ENCODE measurements at places on chromosomes 5 and 9.

- no peak for DNase-seq
These were observed 32.0 kb upstream of the TMED7 start for GRCh38 chr5:115657881-115658233.

DNA sequence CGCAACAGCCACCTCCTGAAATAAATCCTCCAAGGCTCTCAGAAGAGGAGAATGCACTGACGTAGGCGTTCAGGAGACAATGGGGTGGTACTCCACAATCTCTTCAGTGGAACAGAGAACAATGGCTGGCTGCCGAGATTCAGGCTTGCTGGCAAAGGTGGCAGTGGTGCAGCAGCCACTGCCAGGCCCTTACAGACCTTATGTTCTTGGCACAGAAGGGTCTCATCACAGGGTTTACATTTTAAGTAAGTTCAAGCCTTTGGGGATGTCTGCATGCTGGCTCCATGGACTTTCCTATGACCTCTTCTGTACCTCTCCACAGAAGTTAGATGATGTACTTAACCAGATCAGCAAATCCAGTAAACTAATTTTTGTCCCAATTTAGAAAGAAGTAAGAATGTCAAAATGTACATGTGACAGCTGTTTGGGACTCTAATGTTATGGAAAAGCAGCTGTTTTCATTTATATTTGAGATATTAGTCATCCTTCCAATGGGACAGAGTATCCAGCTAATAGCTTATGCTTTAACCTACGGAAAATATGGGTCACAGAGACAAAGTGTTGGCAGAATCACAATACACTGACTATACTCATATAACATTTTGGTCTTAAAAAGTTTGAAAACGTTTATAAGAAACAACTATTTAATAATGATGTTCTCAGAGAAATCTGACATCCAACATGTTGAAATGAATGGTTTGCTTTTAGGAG, 180.9 kb downstream of the MAPKAP1 start:
- no peak for DNase-seq

GRCh38 chr5:530001-530955, 6.0 kb upstream of the SLC9A3 start:
- no peak for DNase-seq

GRCh38 chr5:173675287-173675996, 59.0 kb upstream of the BOD1 start:
- no peak for DNase-seq

DNA sequence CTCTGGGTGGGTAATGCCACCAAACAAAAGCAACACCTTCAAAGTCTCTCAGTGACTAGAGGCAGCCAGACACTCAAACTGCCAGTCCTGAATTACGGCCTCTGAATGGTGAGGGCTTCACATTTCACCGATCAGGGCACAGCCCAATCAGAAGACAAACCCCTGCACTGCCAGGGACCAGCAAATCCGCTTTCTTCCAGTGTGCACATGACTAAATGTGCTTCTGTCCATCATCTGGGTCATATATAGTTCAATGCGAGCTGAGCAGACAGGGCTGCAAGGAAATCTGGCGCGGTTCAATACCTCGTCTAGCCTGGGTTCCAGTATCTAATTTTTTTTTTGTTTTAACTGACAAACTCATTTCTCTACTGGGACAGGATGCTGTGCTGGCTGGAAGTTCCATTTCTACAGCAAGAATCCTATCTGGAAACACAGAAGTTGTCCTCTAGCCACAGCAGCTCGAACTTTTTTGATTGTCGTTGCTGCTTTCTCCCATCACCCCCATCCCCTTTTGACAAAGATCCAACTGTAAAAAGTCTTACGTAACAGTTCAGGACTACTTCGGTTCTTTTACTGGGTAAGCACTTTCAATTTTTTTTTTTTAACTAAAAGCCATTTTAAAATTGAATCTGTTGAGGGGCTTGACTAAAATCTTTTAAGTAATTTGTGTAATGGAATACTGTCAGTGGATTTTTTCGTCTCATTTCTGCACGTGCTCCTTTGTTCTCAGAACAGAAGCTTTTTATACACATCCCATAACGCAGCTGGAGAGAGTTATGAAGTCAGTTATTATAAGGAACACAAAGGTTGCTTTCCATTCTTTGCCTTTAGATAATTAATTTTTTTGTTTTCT, 112.7 kb downstream of the NR6A1 start:
- no peak for DNase-seq

- no peak for DNase-seq
These were observed 698 bp downstream of the NFX1 start for GRCh38 chr9:33291031-33291397.

GRCh38 chr5:126443374-126443851, 20.2 kb downstream of the GRAMD2B start:
- no peak for DNase-seq

GRCh38 chr9:113178087-113178486, 27.3 kb downstream of the SLC31A2 start:
- DNase-seq: no peak

GRCh38 chr5:125057912-125058826, 311.7 kb upstream of the ZNF608 start:
- DNase-seq: no peak

- DNase-seq: no peak
These were observed 43.4 kb downstream of the PPP1R2B start for GRCh38 chr5:156893517-156893916.

DNA sequence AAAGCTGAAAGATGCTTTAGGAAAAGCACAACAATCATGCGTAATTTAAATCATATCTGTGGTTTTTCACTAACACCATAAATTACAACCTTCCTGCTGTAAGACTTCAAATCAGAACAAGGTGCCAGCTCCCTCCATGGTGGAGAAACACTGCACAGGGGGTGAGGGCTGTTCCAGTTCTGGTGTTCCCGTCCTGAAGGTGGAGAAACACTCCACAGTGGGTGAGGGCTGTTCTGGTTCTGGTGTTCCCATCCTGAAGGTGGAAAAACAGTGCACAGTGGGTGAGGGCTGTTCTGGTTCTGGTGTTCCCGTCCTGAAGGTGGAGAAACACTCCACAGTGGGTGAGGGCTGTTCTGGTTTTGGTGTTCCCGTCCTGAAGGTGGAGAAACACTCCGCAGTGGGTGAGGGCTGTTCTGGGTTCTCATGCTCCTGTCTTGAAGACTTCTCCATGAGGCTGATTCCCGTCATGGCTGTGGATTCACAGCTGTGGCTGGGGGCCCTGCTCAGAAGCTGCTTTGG, 12.9 kb downstream of the PLEKHG4B start:
- DNase-seq: no peak

DNA sequence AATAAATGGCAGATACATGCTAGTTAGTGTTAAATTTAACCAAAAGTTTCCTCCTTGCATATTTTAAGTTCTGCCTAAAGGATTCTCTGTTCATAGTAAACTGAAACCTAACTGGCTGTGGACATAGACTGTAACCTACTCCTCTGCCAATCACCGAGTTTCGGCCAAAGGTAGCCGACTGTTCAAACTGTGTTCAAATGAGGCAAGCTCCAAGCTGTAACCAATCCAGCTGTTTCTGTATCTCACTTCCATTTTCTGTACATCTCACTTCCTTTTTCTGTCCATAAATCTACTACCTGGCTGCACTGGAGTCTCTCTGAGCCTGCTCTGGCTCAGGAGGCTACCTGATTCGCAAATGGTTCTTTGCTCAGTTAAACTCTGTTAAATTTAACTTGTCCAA, 44.1 kb downstream of the KCNV2 start:
- no peak for DNase-seq

- no peak for DNase-seq
These were observed 164.8 kb downstream of the DEPDC1B start for GRCh38 chr5:60535198-60535597.

- no peak for DNase-seq
These were observed 264.7 kb downstream of the ACTL7B start for GRCh38 chr9:108591121-108591520.

DNA sequence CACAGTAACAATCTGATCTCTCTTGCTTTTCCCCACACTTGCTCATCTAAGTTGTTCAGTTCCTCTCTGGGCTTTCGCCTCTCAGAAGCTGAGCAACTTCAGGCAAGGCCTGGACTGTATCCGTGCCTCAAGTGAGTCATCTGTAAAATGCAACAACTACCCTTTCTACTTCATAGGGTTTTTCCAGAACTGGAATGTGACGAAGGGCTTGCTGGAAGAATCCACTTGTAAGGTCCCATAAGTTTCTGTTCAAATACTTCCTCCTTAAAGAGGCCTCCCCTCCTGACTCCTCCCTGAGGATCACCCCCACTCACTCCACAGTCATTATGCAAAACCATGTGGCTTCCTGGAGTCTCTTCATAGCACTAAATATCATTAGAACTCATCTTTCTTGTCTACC, 17.5 kb upstream of the INSYN2B start:
- DNase-seq: no peak

DNA sequence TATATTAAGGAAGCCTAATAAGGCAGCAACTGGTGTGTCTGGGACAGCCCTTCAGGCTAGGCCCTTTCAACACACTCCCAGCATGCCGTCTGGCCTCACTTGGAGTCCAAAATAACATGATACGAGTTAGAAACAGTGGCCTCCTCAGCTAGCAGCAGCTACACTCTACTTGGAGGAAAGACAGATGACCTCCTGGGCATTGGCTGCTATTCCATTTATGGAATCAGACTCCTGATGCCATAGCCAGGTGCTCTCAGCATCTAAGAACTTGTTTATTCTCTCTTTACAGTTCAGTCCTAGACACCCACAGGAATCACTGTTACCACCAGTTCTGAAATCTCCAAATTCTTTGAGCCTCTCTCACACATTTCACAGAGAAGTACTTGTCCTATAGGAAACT, 31.8 kb downstream of the RUSC2 start:
- no peak for DNase-seq

DNA sequence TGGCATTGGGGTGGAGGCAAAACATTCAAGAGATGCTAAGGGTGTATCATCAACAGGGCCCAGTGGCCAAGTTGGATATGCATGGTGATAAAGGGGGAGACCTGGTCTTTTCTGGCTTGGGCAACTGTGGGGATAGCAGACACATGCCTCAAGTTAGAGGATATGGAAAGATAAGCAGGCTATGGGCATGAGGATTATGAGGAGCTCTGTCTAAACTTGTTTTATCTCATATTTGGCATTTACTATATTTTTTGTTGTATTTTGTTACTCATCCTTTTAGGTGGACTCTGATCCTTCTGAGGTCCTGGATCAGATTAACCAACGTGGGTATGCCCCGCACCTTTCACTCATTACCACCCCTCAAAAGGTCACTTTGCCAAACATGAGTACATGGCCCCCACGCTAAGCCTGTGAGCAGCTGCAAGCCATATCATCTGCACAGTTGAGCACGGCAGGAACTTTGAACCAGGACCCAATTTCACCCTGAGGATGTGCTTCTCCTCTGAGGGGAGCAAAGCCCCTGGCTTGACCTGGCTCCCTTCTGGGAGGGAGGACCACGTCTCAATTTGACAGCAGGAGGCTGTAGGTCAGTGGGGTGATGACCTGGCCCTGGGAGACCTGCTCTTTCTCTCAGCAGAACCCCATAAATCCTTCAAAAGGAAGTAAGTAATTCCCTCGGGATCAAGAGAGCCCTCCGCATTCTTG, 71.1 kb upstream of the CD180 start:
- DNase-seq: no peak

GRCh38 chr5:177040814-177041420, 18.4 kb downstream of the ZNF346 start:
- DNase-seq: no peak

DNA sequence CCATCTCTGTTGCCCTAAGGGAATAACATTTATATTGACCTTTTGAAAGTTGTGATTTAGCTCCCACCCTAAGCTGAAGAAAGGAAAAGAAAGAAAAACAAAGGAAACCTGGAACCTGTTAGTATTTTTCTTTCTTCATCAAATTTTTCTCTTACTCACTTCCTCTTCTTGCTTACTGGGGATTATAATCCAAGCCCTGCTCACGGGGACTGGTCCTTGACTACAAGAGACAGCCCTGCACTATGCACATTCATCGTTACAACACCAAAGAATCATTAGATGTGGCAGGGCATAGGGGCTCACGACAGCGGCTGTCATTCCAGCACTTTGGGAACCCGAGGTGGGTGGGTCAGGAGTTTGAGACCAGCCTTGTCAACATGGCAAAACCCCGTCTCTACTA, 37.8 kb upstream of the LPAR1 start:
- DNase-seq: no peak

- no peak for DNase-seq
These were observed 11.0 kb upstream of the EEIG1 start for GRCh38 chr9:127991757-127992274.

GRCh38 chr5:25544652-25545249, 900.0 kb upstream of the CDH10 start:
- DNase-seq: no peak

GRCh38 chr5:74356009-74356695, 284.4 kb downstream of the ENC1 start:
- DNase-seq: no peak

- DNase-seq: no peak
These were observed 19.9 kb upstream of the LPAR1 start for GRCh38 chr9:111058166-111058565.

DNA sequence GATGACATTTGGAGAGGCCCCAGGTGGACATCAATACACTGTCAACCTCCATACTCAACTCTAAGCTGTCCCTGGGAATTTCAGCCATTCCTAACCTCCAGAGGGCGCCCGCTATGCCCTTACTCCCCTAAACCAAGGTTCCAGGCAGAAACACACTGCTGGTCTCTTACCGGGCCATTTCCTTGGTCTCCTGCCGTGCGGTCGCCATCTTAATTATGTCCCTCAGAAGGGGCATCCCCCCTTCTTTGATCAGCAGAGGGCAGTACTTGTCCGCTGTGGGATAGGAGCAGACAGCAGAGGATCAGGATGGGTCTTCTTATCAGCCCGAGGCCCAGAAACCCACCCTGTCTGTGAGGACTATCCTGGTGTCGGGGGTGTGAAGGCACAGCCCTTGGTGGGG, 9.3 kb upstream of the ZDHHC12 start:
- DNase-seq: no peak

- DNase-seq: no peak
These were observed 105.0 kb downstream of the ACER2 start for GRCh38 chr9:19513671-19514275.

DNA sequence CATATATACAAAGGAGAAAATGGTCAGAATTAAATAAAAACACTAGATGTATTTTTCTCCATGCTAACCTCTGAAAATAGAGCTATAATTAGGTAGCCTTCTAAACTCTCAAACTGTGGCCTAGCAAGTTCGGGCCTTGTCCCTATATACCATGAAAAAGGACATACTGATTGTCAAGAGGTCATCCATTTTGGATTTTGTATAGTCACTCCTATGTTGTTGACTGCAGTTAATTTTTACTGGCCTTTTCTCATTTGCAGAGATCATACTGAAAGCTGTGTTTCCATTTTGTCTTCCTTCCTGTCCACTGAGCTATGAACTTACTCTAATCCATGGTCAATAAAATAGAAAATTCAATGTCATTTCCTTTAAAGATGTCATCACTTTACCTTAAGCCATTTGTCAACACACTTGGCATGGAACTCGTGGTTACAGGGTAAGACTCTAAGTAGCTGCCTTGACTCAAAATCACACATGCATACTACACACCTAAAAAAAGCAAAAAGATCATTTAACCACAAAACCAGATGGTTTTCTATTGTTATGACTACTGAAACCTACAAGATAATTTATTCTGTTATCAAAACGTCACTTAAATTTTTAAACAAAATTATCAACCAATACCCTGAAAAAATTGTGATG, 58.0 kb downstream of the RNF38 start:
- DNase-seq: no peak

GRCh38 chr9:69771775-69772418, 12.1 kb upstream of the PTAR1 start:
- DNase-seq: no peak

GRCh38 chr5:134833340-134834032, 12.3 kb upstream of the C5orf24 start:
- DNase-seq: no peak

- no peak for DNase-seq
These were observed 92.0 kb upstream of the RAI14 start for GRCh38 chr5:34563931-34564709.
